Suprapubic skin (tissue), 4 donors: ENCODE measurements at places on chromosomes 6 and 20.

GRCh38 chr6:105893741-105894140 is 192.4 kb upstream of the PRDM1 start:
- no peak for DNase-seq

- DNase-seq, result no peak
Measured at GRCh38 chr6:44452725-44453124, 65.2 kb downstream of the CDC5L start.

DNA sequence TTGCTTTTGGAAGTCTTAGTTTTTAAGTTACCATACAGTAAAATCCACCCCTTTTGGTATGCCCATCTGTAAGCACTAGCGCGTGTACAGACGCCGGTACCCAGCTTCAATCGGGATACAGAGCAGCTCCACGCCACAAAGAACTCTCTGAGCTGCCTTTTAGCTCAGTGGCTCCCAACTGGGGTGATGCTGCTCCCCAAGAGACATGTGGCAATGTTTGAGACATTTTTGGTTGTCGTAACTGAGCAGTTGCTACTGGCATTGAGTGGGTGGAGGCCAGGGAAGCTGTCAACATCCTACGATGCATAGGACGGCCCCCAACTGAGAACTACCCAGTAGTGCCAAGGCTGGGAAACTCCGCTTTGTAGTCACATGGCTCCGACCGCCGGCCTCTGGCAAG is 73.3 kb downstream of the BMP7 start:
- DNase-seq, result no peak

DNA sequence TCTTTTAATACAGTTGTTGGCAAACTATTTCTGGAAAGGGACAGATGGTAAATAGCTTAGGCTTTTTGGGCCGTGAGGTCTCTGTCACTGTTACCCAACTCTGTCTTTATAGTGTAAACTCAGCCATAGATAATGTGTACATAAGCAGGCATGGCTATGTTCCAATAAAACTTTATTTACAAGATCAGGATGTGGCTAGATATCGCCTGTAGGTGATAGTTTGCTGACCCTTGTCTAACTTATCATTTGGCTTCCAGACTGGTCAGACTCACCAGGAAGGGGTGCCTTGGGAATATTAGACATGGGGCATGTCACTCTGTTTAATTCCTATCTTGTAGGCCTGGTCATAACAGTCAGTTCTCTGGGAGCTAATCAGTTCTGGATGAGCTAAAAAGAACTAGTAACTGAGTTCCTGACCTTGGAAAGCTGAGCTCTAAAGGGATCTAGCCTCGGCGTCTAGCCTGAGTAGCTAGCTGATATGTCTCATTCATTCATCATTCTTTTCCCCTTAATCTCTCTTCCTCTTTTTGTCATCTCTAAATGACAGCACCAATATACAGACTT is 163.6 kb downstream of the SLC16A10 start:
- DNase-seq, result no peak

DNA sequence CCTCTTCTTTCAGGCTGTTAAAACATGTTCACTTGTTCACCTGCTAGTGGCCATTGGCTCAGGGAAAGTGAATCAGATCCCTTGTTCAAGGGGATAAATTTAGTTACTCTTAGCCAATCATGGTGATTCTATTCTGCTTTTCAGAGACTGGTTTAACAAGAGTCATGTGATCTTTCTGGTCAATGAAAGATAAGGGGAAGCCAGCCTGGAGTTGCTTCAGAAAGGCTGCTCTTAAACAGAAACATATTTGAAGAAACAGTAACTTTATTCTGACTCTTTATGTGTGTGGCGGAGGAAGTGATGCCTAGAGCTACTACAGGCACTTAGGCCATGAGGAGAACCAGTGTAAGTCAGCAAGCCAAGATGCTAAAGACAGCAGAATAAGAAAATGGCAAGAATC is 28.1 kb upstream of the AHI1 start:
- DNase-seq, result no peak

- no peak for DNase-seq
Measured at GRCh38 chr6:20791074-20791473, 256.8 kb downstream of the CDKAL1 start.

DNA sequence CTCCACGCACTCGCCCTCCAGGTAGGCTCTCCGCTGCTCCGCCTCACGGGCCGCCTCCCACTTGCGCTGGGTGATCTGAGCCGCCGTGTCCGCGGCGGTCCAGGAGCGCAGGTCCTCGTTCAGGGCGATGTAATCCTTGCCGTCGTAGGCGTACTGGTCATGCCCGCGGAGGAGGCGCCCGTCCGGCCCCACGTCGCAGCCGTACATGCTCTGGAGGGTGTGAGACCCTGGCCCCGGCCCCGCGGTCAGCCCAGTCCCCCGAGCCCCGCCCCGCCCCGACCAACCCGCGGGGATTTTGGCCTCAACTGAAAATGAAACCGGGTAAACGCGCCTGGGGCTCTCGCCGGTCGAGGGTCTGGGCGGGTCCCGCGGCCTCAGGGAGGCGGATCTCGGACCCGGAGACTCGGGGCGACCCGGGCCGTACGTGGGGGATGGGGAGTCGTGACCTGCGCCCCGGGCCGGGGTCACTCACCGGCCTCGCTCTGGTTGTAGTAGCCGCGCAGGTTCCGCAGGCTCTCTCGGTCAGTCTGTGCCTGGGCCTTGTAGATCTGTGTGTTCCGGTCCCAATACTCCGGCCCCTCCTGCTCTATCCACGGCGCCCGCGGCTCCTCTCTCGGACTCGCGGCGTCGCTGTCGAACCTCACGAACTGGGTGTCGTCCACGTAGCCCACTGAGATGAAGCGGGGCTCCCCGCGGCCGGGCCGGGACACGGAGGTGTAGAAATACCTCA is 598 bp downstream of the HLA-B start:
- DNase-seq, result peak; percentile 74
